Stimulated activated CD4-positive, alpha-beta T cell treated with anti-CD3 and anti-CD28 coated beads, Interleukin-4, amount 100 ng/mL, for 48 hours (primary cell): ENCODE measurements at places on chromosomes 16 and 17.

DNA sequence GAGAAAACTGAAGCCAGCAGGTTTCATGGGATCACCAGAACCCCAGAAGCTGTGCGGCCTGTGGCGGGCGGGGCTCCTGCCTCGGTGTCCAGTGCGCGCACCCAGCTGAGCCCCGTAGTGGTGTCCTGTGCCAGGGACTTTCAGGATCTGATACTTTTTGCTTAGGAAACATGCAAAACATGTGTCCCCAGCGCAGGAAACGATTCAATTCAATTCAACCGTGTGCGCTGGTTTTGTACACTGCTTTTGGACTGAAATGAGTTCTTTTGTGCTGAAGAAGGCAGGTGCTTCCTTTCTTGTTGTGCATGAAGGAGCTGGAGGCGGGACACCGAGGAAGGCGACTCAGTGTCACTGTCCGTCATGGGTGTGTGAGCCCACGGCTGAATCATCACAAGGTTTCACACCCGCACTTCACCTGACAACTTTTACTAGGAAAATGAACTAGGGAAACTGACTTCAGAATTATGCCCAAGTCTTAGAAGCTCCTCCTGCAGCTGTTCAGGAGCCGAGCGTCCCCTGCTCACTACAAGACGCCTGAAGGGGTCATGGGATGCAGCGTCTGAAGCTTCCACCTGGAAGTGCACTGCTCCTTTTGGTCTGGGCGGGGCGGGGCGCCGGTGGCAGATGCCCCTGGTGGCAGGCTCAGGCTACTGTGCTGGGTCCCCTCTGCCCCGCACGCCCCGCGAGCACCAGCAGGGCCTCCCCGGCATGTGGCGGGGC, 31.4 kb upstream of the ZNF750 start:
- DNase-seq: no peak

DNA sequence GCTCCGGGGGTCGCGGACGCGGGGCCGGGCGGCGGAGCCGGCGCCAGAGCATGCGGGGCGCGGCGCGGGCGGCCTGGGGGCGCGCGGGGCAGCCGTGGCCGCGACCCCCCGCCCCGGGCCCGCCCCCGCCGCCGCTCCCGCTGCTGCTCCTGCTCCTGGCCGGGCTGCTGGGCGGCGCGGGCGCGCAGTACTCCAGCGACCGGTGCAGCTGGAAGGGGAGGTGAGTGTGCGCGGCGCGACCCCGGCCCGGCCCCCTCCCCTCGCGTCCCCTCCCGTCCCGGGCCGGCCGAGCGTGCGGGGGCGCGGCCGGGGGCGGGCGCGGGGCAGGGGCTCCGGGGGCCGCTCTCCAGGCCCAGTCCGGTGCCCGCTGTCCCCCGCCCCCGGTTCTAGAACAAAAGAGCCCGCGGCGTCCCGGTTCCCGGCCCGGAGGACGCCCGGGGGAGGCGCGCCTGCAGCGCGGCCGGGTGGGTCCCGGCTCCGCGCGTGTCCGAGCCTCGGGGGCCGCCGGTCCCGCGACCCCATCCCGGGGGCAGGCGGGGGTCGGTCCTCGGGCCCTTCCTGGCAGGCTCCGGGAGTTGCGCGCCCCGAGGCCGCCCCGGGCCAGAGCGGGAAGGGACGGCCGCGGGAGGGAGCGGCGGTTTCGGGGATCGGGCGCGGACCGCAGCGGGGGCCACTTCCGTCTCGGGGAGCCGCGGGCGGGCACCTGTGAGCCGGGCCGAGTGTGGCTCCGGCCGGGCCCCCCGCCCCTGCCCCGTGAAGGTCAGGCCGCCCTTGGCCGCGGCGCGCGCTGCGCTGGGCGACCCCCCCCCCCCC, 563 bp downstream of the METRNL start:
- DNase-seq: no peak

DNA sequence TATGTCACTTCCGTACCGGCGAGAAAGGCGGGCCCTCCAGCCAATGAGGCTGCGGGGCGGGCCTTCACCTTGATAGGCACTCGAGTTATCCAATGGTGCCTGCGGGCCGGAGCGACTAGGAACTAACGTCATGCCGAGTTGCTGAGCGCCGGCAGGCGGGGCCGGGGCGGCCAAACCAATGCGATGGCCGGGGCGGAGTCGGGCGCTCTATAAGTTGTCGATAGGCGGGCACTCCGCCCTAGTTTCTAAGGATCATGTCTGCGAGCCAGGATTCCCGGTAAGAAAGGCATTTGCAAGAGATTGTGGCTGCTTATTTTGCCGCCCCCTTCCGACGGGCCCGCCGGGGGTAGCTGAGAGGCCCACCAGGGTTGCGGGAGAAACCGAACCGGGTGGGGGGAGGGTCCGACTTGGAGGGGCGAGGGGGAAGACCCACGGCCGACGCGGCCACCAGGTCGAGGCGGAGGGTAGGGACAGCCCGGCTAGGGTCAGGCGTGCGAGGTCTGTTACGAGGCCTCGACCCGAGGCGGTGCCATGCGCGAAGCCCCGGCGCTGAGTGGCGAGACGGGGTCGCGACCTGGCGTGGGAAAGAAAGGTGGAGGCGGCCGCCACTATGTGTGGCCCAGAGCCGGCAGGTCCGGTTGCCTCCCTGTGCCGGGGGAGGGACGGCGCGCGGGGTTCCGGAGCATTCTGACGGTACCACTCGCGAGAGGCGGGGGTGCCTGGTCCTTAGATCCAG, 6.7 kb upstream of the CD68 start:
- DNase-seq: peak; percentile 98

- DNase-seq: no peak
These were observed 245.9 kb downstream of the SEC14L1 start for GRCh38 chr17:77386502-77387192.

GRCh38 chr17:82222816-82223215, 6.0 kb upstream of the SLC16A3 start:
- no peak for DNase-seq

DNA sequence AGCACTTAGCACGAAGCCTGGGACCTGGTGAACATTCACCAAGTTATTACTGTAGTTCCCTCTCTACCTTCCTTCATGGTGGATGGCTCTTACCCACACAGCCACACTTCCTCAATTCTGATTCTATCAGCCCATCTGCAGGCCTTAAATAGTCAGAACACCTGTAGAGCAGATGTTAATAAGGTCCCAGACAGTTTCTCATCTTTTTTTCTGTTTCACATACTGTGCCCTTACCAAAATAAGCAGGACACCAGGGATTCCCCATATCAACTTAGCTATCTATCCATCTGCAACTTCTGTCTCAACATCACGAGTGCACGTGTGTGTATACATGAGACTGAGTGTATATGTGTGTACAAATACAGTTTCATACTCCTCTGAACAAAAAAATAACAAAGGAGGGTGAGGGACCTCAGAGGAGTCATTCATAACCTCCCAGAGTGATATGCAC, 2.8 kb downstream of the RECQL5 start:
- no peak for DNase-seq

- no peak for DNase-seq
These were observed 2.0 kb downstream of the HOXB8 start for GRCh38 chr17:48612854-48613691.

DNA sequence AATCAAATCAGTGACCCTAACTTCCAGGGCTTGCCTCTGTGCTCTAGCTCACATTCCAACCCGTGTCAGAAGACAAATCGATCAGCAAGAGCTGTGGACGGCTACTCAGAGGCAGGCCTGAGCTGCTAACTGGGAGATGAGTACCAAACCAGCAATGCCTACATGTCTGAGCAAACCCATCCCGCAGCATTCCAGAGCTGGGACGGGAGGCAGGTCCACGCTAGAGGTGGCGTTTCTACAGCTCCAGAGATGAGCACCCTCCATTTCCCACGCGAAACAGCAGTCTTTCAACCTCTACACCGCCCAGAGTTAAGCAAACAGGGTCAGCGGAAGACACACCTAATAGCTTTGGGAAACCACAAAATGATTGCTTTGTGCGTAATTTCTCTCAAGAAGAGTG, 6.5 kb downstream of the NXN start:
- no peak for DNase-seq

- DNase-seq: no peak
These were observed 204.9 kb upstream of the KCNJ16 start for GRCh38 chr17:69870091-69870530.

GRCh38 chr16:85072947-85073346, 39.3 kb downstream of the CIBAR2 start:
- DNase-seq: no peak

DNA sequence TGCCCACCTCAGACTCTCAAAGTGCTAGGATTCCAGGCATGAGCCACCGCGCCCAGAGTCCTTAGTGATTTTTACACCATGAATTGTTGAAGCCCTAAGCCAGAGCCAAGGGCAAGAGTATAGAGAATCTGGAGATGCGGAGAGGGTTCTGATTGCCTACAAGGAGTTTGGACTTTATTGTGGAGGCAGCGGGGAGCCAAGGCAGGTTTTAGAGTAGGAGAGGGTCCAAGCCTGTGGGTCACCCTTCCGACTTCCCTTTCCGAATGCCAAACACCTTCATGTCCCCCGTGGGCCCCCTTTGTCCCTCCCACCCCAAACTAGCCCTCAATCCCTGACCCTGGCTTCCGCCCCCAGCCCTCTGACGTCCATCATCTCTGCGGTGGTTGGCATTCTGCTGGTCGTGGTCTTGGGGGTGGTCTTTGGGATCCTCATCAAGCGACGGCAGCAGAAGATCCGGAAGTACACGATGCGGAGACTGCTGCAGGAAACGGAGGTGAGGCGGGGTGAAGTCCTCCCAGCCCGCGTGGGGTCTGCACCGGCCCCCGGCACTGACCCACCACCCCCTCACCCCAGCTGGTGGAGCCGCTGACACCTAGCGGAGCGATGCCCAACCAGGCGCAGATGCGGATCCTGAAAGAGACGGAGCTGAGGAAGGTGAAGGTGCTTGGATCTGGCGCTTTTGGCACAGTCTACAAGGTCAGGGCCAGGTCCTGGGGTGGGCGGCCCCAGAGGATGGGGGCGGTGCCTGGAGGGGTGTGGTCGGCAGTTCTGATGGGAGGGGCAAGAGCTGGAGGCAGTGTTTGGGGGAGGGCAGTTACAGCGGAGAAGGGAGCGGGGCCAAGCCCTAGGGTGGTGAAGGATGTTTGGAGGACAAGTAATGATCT, 7.1 kb downstream of the MIEN1 start:
- DNase-seq: no peak

GRCh38 chr17:39014795-39015545, 47.8 kb upstream of the FBXO47 start:
- DNase-seq: no peak

- no peak for DNase-seq
These were observed 70.5 kb downstream of the GAS7 start for GRCh38 chr17:10127819-10128425.

- no peak for DNase-seq
These were observed 36.8 kb downstream of the CHD9 start for GRCh38 chr16:53091466-53092211.

DNA sequence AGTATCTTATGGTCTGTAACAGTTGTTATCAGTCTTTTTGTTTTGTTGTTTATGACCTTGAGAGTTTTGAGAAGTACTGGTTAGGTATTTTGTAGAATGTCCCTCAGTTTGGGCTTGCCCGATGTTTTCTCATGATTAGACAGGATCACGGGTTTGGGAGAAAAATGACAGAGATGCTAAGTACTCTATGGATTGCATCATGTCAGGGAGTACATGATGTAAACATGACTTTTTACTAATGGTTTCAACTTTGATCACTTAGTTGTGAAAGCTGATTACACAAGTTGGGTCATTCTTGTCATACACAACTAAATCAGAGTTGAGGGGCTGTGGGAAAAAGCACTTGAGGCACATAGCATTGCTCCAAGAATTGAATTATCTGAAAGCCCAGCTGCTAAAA, 94.7 kb upstream of the SIAH1 start:
- no peak for DNase-seq
